ENCODE measurements at places on chromosomes 7 and 10.

GRCh38 chr7:51303142-51303525 lies 13.5 kb downstream of the COBL start:
- no peak for DNase-seq

DNA sequence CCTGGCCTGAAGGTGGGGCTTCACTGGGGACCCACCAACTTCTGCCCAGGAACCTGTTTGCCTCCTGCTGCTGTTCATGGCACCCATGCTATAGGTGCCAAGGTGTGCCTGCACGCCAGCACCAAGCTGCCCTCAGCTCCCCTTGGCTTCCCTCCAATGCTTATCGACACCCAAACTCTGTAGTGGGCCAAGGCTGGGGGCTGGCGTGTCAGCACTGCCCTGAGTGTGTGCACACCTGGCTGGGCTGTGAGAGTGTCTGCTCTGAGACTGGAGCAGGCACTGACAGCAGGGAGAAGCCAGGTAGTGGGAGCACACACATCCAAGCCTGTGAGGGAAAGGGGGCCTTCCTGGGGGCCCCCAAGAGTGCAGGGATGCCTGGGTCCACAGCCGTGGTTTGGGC lies 43.1 kb upstream of the TUBB8 start:
- DNase-seq, result no peak

DNA sequence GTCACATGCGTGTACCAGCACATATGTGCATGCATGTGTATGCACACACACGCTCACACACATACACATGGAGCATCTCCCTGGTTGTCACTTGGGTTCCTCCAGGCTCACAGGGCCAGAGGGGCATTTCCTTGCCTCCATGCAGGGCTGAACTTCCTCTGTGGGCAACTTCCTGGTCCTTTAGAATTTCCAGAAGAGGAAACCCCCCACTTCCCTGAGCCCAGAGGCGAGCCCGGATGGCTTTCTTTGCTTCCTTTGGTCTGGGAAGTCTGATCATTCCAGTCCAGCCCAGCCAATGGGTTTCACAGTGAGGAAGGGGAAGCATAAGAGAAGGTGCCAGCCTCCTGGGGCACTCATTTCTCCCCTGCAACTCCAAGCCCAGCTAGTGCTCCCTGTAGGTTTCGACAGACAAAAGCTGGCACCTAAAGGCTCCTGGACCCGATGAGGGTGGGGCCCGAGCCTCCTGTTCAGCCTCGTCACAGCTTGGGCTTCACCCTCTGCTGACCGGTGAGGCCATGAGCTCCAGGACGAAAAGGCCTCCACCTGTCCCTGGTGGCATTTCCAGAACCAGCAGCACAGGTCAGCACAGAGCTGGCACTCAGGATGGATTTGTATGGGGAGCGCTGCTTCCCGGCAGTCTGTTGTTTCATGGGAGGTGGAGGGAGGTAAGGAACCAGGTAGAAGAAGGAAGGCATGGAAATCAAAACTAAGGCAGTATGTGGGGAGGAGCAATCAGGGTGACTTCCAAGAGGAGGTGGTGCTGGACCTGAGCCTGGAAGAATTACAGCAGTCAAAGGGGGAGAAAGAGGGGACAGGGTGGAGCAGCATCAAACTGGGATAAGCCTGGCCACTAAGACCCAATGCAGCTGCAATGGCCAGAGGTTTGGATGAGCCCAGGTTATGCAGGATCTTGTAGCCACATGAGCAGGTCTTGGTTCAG lies 23.7 kb downstream of the BTBD16 start:
- DNase-seq, result no peak

GRCh38 chr10:124180947-124181549 lies 87.7 kb upstream of the CHST15 start:
- DNase-seq, result no peak

Data from stimulated activated CD8-positive, alpha-beta memory T cell treated with anti-CD3 and anti-CD28 coated beads, Interleukin-12 subunit alpha, Interleukin-12 subunit beta, amount 100 ng/mL, for 1 hour (primary cell).